ENCODE measurements at places on chromosomes 3 and 15.

DNA sequence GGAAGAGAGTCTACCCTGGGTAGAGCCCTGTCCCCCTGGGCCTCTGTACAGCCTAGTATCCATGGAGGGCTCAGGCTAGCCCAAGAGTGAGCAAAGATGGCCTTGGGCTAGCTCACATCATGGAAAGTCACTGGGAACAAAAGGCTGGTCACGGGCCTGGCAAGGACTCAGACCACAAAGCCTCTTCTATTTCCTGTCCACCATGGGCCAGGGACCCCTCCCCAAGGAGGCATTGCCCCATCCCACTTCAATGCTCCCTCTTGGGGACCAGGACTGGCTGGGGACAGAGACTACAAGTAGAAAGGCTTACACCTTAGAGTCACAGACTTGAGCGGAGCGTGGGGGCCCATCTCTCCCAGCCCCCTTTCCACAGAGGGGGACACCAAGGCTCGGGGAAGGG lies 16.9 kb downstream of the DUSP7 start:
- DNase-seq: no peak

DNA sequence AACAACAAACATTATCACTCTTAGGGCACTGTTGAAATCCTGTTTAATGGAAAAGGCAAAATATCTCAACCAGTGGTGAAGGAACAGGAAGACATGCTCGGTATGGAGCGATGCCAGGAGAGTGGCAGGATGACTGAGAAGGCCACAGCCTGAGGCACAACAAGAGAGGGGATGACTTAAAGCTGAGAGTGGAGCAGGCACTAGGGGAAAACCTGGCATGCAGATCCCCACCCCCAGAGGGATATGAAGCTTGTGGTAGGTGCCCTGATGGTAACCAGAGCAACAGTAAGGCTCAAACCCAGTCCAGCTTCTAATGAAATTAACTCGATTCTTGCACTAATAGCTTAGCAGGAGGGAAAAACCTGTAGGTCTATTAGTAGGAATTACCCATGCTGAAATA lies 40.4 kb downstream of the LYSMD4 start:
- DNase-seq: no peak

GRCh38 chr3:16606398-16606797 lies 1.2 kb upstream of the DAZL start:
- no peak for DNase-seq

- DNase-seq: no peak
Measured at GRCh38 chr15:55496716-55497115, 11.3 kb downstream of the DNAAF4 start.

DNA sequence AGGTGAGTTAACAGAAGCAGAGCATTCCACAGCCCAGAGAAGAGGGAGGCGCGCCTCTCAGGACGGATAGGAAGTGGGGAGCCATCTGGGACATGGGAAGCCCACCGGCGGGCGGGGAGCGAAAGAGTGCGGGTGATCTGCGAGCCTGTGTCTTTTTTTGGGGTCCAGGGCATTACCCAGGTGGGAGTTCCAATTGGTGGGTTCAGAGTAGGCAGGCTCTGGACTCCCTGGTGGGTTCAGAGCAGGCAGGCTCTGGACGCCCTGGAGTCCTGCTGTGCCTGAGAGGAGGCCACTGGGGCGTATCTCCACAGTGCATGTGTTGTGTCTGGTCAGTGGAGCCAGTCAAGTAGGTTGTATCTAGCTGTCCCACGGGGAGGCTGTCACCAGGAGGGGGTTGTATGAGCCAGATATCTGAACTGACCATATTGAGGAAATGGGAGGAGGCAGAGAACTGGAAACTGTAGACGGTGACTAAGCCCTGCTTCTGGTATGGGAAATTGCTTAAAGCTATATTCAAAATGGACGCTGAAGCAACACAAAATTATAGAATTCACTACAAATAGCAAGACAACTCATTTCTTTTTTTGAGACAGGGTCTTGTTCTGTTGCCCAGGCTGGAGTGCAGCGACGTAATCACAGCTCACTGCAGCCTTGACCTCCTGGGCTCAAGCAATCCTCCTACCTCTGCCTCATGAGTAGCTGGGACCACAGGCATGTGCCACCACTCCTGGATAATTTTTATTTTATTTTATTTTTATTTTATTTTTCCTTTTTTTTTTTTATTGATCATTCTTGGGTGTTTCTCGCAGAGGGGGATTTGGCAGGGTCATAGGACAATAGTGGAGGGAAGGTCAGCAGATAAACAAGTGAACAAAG lies 34.5 kb upstream of the CHST2 start:
- no peak for DNase-seq

GRCh38 chr3:152282813-152283212 lies 14.1 kb downstream of the MBNL1 start:
- DNase-seq: no peak

DNA sequence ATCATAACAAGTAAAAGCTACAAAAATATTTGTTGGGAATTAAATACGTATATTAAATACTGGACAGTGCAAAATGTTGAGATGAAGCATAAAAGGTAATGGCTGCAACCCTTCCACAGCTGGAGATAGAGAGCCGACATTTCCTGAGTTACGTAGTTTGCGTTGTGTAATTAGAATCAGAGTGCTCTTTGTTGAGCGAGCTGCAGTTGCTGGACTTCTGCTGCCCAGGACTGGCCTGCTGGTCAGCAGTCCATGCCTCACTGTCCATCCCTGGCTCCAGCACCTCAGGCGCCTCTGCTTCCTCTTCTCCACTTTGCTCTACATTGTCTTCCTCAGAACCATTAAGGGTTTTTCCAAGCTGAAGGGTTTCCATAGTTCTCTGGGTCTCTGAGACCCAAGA lies 28.4 kb upstream of the SHC4 start:
- DNase-seq: no peak

- no peak for DNase-seq
Measured at GRCh38 chr3:105385819-105386508, 19.3 kb downstream of the ALCAM start.

- no peak for DNase-seq
Measured at GRCh38 chr3:77460326-77460725, 420.4 kb downstream of the ROBO2 start.

GRCh38 chr3:12231431-12231830 lies 57.4 kb upstream of the PPARG start:
- no peak for DNase-seq

- no peak for DNase-seq
Measured at GRCh38 chr3:65678516-65678915, 360.2 kb downstream of the MAGI1 start.

GRCh38 chr3:52879581-52879980 lies 17.8 kb downstream of the STIMATE start:
- no peak for DNase-seq

DNA sequence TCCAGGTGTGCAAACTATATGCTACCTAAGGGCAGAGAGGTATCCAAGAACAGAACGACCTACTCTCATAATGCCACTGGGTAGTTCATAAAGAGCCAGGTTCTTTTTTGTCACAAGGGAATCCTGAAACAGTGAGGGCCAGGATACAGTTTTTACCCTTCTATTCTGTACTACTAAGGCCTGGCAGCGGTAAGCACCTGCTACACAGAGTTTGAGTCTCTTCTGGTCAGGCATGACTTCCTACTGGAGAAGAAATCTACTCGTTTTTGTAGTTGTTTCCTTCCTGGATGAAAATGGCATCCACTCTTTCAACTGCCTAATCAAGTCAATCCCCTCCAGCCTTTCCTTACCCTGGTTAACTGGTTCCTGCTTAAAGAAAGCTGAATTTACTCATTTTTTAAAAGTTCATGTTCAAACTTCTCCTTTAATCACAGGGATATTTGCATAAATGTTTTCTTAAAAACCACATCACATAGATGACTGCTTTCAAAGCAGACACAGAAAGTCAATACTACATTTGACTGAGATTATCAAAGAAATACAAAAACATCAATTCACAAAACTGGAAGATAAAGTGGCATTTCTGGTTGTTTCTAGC lies 40.0 kb downstream of the MAP4 start:
- DNase-seq: no peak

DNA sequence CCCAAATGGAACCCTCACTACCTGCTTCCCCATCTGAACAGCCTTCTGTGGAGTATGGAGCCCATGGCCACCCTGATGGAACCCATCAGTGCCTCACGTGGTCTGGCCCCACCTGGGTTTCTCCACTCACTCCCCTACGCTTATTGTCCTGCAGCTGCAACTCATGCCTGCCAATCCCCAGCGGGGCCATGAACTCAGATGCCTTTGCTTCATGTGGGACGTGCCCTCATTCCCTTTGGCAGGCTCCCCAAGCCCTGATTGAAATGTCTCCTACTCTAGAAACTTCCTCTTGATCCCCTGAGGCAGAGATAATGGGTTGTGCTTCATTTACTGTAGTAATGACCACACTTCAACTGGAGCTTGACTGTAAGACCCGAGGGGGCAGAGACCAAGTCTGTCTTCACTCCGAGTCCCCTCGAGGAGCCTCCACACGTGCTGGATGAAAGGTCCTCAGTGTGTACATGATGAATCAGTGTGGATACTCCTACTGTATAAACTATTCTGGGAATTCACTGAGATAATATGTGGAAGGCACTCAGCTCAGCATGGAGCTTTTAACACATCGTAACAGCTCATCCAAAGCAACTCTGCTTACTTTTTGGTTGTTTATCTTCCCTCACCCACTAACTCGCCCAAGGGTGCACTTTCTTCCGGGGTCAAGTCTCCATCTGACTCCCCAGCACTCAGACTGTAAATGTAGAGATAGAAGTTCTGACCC lies 232.8 kb upstream of the BHLHE40 start:
- no peak for DNase-seq

DNA sequence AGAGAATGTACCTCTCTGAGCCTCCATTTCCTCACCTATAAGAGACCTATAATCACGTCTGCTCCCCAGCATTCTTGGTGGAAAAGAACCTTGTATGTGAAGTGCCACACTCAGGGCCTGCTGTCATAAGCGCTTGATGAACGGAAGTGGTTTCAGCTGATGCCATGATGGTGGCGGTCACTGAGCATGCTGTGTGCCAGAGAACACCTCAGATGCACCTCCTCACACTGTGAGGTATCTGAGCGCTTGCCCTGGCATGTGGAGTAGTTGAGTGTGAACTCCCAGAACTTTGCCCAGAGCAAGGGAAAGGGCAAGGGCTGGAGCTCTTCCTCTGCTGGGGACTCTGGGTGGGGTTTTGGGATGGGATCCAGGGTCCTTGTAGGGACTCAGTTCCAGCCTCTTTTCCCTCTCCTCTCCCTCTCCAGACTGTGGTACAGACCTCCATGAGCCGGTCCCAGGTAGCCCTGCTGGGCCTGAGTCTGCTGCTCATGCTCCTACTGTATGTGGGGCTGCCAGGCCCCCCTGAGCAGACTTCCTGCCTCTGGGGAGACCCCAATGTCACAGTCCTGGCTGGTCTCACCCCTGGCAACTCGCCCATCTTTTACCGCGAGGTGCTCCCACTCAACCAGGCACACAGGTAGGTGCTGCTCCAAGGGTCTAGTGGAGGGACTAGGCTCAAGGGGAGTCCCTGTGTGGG lies 2.7 kb downstream of the ABHD14A start:
- DNase-seq: no peak

- no peak for DNase-seq
Measured at GRCh38 chr3:143952569-143953072, 19.0 kb upstream of the DIPK2A start.

DNA sequence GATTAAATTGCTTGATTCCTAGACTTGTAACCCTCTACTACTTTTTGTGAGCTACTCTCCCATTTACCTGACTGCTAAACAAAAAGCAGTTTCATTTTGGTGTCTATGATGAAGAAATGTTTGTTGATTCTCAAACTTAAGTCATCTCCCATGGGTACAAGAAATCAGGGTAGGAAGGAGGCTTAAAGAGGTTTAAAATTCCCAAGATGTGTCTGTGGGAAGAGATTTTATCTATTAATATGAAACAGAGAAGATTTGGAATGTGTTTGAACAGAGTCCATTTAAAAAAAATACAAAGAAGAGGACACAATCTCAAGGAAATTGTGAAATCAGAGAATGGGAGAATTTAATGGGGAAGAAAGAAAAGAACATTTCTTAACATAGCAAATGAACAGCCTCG lies 14.8 kb downstream of the P3H2 start:
- DNase-seq: no peak

GRCh38 chr15:44066211-44066827 lies 128.8 kb downstream of the FRMD5 start:
- DNase-seq: peak; percentile 44

- DNase-seq: no peak
Measured at GRCh38 chr3:12490547-12490946, 6.3 kb downstream of the TSEN2 start.

DNA sequence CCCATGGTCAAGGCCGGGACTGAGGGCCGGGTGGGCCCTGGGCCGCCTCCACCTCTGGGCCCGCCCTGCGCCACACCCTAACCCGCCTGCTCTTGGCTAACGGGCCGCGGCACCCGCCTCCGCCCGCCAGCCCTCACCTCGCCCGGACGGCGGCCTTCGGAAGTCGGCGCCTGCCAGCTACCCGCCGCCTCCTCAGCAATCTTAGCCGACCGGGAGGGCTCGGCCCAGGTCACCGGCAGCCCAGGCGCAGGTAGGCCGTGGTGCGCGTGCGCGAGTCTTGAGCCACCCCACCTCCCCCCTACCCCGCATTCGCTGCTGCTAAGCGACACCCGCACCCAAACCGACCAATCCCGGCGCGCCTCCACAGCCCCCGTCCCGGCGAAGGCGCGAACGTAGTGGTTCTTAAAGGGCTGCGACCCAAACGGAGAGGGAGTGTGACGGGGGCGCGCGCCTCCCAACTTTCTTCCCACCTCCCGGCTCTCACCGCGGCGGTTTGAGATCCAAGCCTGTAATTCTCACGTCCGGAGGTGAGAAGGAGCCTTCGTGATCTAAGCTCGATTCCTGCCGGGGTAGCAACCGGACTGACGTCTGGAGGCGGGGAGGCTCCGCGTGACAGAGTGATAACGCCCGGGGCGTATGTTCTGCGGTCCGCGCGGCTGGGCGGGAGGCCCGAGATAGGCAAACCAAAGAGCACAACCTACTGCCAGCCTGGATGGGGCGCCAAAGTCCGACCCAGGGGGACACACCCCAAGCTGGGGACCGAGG lies at the start of gene SEC22C:
TSS of gene SEC22C (minus strand) at position 259 of the 765 bp plus-strand sequence. CDS start 12,921 bp downstream, outside the sequence.
- DNase-seq: peak; percentile 95

- no peak for DNase-seq
Measured at GRCh38 chr3:60788185-60788584, 463.1 kb downstream of the FHIT start.

- no peak for DNase-seq
Measured at GRCh38 chr3:141539431-141540187, 52.8 kb downstream of the RASA2 start.

GRCh38 chr15:98530570-98530969 lies 117.8 kb upstream of the IGF1R start:
- DNase-seq: no peak

GRCh38 chr3:153439780-153440179 lies 277.8 kb downstream of the RAP2B start:
- DNase-seq: no peak

- DNase-seq: no peak
Measured at GRCh38 chr3:180433152-180433551, 168.8 kb upstream of the TTC14 start.

Data from activated naive CD4-positive, alpha-beta T cell treated with anti-CD3 and anti-CD28 coated beads, Interleukin-2, amount 50 U/mL, for 16 hours (primary cell).